ENCODE measurements at places on chromosomes 13 and 19. TPM values are rescaled to one million over a fixed set of nuclear protein-coding genes. Genes with fewer than 3 reads are reported as not detected.
A peak's percentile ranks its signal among the peaks of the same experiment; 100 is the strongest.

The GSX1 gene
- polyA plus RNA-seq = not detected

The PRX gene
- polyA plus RNA-seq = 0.62 TPM

The LILRB3 gene
- polyA plus RNA-seq = 0.59 TPM

DNA sequence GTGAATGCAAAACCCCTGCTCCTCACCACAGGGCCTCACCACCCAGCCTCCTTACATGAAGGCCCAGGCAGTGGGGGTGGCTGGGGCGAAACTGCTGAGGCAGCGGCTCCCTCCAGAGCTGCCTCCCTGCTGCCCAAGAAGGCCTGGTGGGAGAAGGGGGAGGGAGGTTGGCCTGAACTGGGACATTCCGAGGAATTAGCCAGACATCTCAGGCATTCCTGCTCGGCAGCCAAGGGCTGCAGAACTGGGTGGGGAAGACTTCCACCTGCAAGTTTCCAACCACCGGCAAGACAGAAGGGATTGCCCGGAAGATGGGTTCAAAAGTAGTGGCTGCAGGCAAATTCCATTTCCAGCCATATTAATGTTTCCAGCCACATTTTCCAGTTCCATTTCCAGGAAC, 2.3 kb upstream of the PSPN start:
- peaks cover 5% of the 10 kb centered on the region for H3K4me1 ChIP-seq
- H3K27me3 ChIP-seq = peaks cover 3% of the 10 kb centered on the region
- no peak for DNase-seq
- H3K4me3 ChIP-seq = no peak overlapping the region

- DNase-seq = no peak
- H3K4me1 ChIP-seq = peaks cover 26% of the 10 kb centered on the region
- H3K27me3 ChIP-seq = no peaks in the 10 kb centered on the region
- H3K4me3 ChIP-seq = no peak overlapping the region
- no peak overlapping the region for H3K27ac ChIP-seq
Observed at GRCh38 chr13:40438999-40439797, 227.2 kb downstream of the FOXO1 start.

- no peak for DNase-seq
- no peak overlapping the region for H3K27ac ChIP-seq
- no peaks in the 10 kb centered on the region for H3K27me3 ChIP-seq
- no peaks in the 10 kb centered on the region for H3K36me3 ChIP-seq
- H3K4me1 ChIP-seq = peaks cover 8% of the 10 kb centered on the region
- H3K4me3 ChIP-seq = no peak overlapping the region
Observed at GRCh38 chr19:51252306-51253079, 1.6 kb downstream of the SIGLECL1 start.

GRCh38 chr19:913080-913748, at the start of gene R3HDM4:
TSS of gene R3HDM4 (minus strand) at chr19:913219. CDS start at chr19:913157, 62 bp downstream.
- H3K27ac ChIP-seq = peak within 1 kb of the TSS; percentile 87
- peak within 1 kb of the TSS; percentile 85 for H3K4me3 ChIP-seq
- peaks cover 17% of the 10 kb centered on the region for H3K27me3 ChIP-seq
- peak; percentile 80 for DNase-seq
- H3K36me3 ChIP-seq = peaks cover 4% of the 10 kb centered on the region

GRCh38 chr13:109989686-109990085, 203.3 kb upstream of the IRS2 start:
- peaks cover 2% of the 10 kb centered on the region for H3K27me3 ChIP-seq
- DNase-seq = no peak
- no peaks in the 10 kb centered on the region for H3K4me1 ChIP-seq
- no peak overlapping the region for H3K4me3 ChIP-seq

Data from immature natural killer cell (primary cell).